CD4-positive, alpha-beta memory T cell (primary cell): ENCODE measurements at places on chromosomes 1 and 21.

GRCh38 chr1:233143241-233143640, 152.3 kb downstream of the PCNX2 start:
- no peak for DNase-seq
- no peaks in the 10 kb centered on the region for H3K4me1 ChIP-seq
- no peaks in the 10 kb centered on the region for H3K36me3 ChIP-seq
- no peaks in the 10 kb centered on the region for H3K27me3 ChIP-seq
- H3K27ac ChIP-seq = no peak overlapping the region

- no peaks in the 10 kb centered on the region for H3K27me3 ChIP-seq
- peaks cover 16% of the 10 kb centered on the region for H3K36me3 ChIP-seq
- no peak for DNase-seq
- H3K27ac ChIP-seq = no peak overlapping the region
- peaks cover 7% of the 10 kb centered on the region for H3K4me1 ChIP-seq
Observed at GRCh38 chr1:233261206-233261605, 34.3 kb downstream of the PCNX2 start.

GRCh38 chr1:110476028-110476765, 25.2 kb downstream of the PROK1 start:
- H3K4me3 ChIP-seq = no peak overlapping the region
- no peak overlapping the region for H3K27ac ChIP-seq
- no peaks in the 10 kb centered on the region for H3K4me1 ChIP-seq
- no peaks in the 10 kb centered on the region for H3K36me3 ChIP-seq
- DNase-seq = no peak

- H3K27me3 ChIP-seq = no peaks in the 10 kb centered on the region
- no peak overlapping the region for H3K4me3 ChIP-seq
- H3K36me3 ChIP-seq = no peaks in the 10 kb centered on the region
- no peak overlapping the region for H3K27ac ChIP-seq
Observed at GRCh38 chr1:111911776-111912515, 77.5 kb downstream of the KCND3 start.

- no peaks in the 10 kb centered on the region for H3K27me3 ChIP-seq
- no peak overlapping the region for H3K27ac ChIP-seq
- no peak overlapping the region for H3K4me3 ChIP-seq
Observed at GRCh38 chr1:228219962-228220780, 12.3 kb downstream of the OBSCN start.

DNA sequence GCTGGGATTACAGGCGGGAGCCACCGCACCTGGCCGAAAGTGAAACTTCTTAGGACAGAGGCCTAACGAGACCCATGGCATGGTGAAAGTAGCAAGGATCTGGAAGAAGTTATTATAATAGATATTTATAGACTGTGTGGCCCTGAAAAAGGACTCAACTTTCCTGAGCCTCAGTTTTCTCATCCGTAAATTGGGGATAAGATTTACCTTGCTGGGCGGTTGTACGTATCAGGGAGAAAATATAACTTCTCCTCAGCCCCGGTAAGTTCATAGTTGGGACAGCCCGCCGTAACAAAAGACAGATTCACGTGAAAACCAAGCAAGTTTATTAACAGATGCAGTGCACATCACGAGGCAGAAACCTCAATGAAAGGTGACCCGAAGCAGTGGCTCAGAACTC, 5.5 kb upstream of the PIK3CD start:
- H3K36me3 ChIP-seq = no peaks in the 10 kb centered on the region
- H3K27ac ChIP-seq = no peak overlapping the region
- DNase-seq = no peak
- H3K27me3 ChIP-seq = no peaks in the 10 kb centered on the region
- H3K4me3 ChIP-seq = no peak overlapping the region

GRCh38 chr1:147541672-147542568, 619 bp downstream of the BCL9 start:
- no peaks in the 10 kb centered on the region for H3K36me3 ChIP-seq
- peak overlapping the region; percentile 67 for H3K4me3 ChIP-seq
- no peaks in the 10 kb centered on the region for H3K27me3 ChIP-seq
- no peak for DNase-seq
- H3K4me1 ChIP-seq = peaks cover 65% of the 10 kb centered on the region
- peak overlapping the region; percentile 63 for H3K27ac ChIP-seq

DNA sequence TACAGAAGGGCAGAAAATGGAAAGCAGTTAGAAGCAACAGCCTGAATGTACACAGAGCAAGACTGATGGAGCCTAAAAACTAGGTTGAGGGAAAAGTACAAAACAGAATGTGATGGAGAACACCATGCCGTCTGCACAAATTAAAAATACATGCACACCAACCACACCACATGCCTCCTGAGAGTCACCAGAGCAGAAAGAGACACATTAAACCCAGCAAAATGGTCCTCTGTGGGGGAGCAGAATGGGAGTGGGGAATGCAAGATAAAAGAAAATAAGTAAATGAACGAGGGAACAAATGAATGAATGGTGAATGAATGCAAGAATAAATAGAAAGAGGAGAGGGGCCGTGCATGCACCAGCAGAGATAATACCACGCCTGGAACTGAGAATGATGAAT, 24.1 kb downstream of the PADI2 start:
- H3K4me1 ChIP-seq = no peaks in the 10 kb centered on the region
- no peaks in the 10 kb centered on the region for H3K36me3 ChIP-seq
- H3K27me3 ChIP-seq = no peaks in the 10 kb centered on the region
- H3K4me3 ChIP-seq = no peak overlapping the region
- no peak overlapping the region for H3K27ac ChIP-seq
- no peak for DNase-seq

GRCh38 chr1:4106731-4107130, 206.7 kb upstream of the C1orf174 start:
- no peak overlapping the region for H3K27ac ChIP-seq
- no peaks in the 10 kb centered on the region for H3K36me3 ChIP-seq
- DNase-seq = no peak
- H3K4me1 ChIP-seq = no peaks in the 10 kb centered on the region
- H3K4me3 ChIP-seq = no peak overlapping the region
- H3K27me3 ChIP-seq = no peaks in the 10 kb centered on the region

GRCh38 chr1:90176530-90176929, 181.6 kb downstream of the ZNF326 start:
- H3K27ac ChIP-seq = no peak overlapping the region
- no peaks in the 10 kb centered on the region for H3K27me3 ChIP-seq
- H3K4me3 ChIP-seq = no peak overlapping the region

DNA sequence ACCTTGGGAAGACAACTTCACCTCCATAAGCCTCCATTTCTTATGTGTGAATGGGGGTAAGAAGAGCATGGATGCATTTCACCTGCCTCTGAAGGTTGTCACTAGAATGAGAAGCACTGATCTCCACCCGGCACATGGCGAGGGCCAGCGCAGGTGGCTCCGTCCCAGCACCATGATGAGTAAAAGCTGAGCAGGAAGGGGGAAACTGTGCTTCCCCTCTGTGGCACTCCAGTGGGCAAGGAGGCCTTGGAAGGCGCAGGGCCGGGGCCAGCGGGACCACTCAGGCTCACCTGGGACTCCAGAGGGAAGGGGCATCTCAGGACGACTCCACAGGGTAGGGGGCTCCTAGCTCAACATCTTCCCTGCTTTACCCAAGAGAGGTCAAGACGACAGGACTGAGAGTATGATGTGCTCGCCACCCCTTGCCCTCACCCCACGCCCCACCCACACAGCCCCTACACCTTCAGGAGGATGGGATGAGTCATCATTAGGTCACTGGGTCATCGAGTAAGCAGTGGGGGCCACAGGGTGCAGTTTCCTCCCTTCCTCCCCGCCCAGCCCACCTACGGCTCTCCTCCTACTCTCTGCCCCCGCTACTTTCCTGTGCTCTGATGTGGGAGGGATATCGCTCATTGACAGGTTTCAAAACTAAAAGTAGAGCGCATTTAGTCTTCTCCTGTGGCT, 112.1 kb downstream of the HIVEP3 start:
- peak overlapping the region; percentile 30 for H3K27ac ChIP-seq
- no peaks in the 10 kb centered on the region for H3K27me3 ChIP-seq
- H3K36me3 ChIP-seq = no peaks in the 10 kb centered on the region
